NCI-H748 treated with DMSO at 0.1 percent for 48 hours (cell line): ENCODE measurements at places on chromosomes 3 and 15.

DNA sequence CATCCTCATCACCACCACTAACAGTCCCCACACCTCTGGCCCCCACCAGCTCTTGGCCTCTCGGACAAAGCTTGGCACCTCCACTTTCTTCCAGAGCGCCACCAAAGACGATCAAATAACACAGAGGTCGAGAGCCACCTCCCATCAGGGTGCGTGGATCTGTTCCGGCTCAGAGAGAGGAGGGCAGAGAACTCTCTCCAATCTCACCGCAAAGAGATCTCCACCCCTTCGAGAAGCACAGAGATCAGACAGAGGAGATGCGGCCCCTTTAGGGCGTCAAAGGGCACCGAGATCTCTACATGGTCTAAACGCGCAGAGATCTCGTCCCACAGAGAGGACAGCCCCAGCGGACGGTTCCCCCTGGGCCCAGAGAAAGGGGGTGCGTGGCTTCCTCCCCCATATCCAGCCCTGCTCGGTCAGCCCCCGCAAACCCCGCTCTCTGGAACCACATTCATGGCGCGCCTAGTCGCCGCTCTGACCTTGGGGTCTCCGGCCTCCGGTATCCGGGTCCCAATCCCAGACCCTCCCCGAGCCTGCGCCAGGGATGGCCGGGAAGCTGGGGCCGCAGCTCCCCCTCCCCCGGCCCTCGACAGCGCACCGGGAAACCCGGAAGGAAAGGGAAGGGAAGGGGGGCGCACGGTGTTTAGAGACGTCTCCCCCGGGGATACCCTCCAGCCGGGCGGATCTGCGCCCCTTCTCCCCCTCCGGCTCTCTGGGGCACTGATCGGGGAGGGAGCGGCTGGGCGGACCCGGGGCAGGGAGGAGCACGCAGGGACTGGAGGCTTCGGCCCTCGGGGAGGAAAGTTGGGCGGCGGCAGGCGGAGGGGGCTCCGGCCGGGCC lies 608 bp downstream of the SCN5A start:
- DNase-seq, result no peak

DNA sequence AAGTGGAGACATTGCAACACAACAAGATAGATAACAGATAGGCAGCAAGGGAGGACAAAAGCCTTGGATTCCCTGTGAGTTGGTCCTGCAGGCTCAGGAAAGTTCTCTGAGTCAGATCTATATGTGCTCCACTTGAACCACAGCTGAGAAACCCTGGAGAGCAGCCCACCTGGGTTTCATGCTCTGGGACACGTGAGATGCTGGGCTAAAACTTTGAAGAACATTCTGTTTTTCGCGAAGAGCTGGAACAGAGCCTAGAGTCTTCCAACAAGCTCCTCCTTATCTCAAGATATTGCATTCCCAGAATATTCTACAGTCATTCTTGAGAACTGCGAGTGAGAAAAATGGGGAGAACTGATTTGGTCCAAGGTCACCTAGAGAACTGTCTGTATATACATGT lies 583.0 kb upstream of the ROBO1 start:
- DNase-seq, result no peak

- DNase-seq, result peak; percentile 33
Observed at GRCh38 chr3:13091898-13092611, 18.8 kb upstream of the IQSEC1 start.

GRCh38 chr15:62099094-62099601 lies 32.4 kb downstream of the C2CD4A start:
- peak; percentile 83 for DNase-seq

- no peak for DNase-seq
Observed at GRCh38 chr3:56822501-56822900, 20.8 kb upstream of the ARHGEF3 start.

DNA sequence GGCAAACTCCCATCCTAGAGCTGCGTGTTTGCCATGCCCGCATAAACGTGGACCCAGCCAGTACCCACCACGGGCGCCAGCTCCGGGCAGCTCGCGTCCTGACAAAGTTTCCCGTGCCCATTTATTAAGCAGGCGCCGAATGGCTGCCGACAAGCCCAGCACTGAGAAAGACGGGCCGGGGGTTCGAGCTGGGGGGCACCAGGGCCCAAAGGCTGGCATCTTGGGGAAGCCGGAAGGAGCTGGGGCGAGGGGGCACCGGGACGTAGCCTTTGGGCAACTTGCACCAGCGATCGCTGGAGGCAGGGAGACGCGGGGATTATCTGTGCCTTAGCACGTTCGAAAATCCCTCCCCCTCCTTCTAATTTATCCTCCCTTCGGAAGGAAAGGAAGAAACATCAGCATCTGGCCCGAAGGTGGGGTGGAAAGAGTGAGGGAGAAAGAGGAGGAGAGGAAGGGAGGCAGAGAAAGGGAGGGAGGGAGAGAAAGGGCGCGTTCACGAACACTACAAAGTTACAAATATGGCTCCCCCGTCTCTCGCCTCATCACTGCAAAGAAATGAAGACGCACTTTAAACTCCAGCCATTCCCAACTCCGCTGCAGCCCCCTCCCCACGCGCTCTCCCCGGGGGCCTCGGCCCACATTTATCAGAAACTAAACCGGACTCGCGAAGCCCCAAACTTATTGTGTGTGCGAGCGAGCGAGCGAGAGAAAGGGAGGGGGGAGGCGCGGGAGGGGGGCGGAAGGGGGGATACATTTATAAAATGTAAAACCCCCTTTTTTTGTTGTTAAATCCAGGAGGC lies 1.0 kb downstream of the ANP32A start:
- DNase-seq, result peak; percentile 13

- DNase-seq, result no peak
Observed at GRCh38 chr15:96072821-96073220, 257.7 kb upstream of the NR2F2 start.
